ENCODE measurements at places on chromosomes 7 and 10. TPM values are rescaled to one million over a fixed set of nuclear protein-coding genes. Genes with fewer than 3 reads are reported as not detected.
A peak's percentile ranks its signal among the peaks of the same experiment; 100 is the strongest.

The HOXA6 gene
- not detected for total RNA-seq

DNA sequence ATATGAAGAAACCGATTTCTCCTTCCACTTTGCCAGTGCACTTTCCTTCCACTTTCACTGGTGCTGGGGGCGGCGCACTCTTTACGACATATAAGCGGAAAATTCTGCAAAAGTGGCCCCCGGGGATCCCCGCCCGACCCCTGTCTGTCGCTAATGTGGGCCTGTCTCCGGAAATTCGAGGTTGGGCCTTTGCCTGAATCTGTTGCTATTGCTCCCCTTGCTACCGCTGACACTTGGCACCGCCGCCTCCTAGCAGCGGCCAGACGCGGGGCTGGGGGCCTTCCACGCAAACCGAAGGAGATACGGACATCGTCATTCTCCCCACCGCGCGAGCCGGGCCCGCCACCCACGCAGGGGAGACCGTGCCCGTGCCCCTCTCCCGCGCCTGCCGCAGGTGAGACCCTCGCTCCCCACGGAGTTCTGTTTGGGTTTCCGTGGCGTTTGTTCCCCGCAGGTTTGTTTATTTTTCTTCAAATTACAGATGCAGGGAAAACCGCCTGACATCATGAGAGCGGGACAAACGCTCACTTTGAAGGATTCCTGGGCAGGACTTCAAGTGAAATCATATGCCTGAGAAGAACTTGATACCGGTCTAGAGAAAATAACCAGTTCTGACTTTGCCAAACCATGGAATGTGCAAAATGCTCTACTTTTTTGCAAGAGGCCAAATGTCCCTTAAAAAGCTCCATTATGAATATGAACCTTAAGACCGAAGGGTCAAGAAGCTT lies 5.0 kb downstream of the TWIST1 start:
- no peak for DNase-seq

- no peak for DNase-seq
Observed at GRCh38 chr10:5297466-5297865, 67.3 kb upstream of the UCN3 start.

GRCh38 chr10:86709396-86710185 lies 41.3 kb downstream of the LDB3 start:
- no peak for DNase-seq

DNA sequence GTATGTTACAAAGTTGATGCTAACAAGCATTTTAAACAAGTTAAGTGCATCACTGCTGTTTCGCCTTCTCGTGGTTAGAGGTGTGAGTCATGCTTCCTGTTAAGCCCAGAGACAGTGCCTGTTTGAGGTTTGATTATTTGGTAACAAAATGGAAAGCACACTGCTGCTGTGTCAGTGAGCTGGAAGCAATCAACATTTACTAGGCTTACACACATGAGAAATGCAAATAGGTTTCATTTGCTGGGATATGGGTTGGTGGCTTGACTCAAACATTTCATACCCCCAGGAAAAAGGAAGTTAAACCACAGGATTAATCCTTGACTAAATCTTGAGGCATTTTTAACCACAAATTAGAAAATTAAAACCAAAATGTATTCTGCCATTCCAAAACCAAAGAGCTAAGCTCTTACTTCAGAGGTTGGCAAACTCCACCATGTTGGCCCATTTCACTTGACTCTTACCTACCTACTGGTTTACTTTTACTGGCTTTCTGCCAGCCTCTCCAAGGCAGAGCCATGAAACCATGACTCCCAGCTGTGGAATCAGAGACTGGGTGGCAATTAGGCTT lies 139.2 kb downstream of the ETV1 start:
- DNase-seq: no peak

The ATRNL1 gene
- total RNA-seq: 45.7 TPM

DNA sequence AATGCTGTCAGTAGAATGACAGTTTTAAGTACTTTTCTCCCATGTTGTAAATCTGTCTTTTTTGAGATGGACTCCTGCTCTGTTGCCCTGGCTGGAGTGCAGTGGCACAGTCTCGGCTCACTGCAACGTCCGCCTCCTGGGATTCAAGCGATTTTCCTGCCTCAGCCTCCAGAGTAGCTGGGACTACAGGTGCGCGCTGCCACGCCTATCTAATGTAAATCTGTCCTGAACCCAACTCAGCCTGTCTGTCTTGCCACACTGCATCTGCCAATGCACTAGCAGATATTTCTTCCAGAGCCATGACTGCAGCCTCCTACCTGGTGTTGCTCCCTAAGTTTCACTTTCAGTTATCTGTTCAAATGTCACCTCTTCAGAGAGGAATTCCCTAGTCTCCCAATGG lies 264.1 kb downstream of the PHF14 start:
- no peak for DNase-seq

The PDE1C gene
- 7.6 TPM for total RNA-seq

DNA sequence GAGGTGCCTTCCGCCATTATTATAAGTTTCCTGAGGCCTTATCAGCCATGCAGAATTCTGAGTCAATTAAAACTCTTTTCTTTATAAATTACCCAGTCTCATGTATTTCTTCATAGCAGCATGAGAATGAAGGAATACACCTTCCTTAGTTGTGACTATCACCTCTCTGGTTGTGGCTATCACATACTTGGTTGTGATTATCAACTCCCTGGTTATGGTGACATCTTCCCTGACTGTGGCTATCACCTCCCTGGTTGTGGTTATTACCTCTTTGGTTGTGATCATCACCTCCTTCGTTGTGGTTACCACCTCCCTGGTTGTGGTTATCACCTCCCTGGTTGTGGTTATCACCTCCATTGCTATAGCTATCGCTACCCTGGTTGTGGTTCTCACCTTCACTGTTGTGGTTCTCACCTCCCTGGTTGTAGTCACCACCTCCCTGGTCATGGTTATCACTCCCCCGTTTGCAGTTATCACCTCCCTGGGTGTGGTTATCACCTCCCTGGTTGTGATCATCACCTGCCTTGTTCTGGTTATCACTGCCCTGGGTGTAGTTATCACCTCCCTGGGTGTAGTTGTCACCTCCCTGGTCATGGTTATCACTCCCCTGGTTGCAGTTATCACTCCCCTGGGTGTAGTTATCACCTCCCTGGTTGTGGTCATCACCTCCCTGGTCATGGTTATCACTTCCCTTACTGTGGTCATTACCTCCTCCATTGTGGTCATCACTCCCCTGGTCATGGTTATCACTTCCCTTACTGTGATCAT lies 105.9 kb downstream of the GPR26 start:
- DNase-seq: no peak

The REPIN1 gene
- 73.9 TPM for total RNA-seq

DNA sequence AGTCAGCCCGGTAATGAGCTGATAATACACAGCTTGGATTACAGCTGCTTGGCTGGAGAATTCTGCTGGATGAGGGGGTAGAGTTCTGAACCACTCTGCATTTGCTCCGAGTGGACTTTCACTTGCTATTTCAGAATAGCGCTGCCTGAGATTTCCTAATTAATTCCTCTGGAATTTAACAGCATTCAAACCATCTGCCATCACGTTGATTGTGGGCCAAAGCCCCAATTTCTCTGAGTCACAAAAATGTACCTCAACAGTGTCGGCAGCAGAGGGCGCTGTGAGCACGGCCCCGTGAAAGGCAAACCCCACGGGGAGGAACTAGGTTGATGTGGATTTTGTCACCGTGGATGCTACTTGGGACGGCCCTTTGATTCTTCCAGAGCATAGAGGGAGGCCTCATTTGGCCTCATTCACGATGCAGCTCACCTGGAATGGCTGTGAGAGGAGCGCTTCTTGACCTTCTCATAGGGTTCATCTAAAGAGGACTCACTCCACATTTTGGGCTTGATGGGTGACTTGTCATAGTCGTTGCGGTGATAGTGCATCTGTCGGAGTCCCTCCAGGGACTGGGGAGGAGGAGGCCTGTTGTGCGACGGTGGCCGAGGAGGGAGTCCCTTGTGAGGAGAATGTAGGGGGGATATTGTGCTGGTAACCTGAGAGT lies 73.3 kb downstream of the PRPF18 start:
- DNase-seq: peak; percentile 71

DNA sequence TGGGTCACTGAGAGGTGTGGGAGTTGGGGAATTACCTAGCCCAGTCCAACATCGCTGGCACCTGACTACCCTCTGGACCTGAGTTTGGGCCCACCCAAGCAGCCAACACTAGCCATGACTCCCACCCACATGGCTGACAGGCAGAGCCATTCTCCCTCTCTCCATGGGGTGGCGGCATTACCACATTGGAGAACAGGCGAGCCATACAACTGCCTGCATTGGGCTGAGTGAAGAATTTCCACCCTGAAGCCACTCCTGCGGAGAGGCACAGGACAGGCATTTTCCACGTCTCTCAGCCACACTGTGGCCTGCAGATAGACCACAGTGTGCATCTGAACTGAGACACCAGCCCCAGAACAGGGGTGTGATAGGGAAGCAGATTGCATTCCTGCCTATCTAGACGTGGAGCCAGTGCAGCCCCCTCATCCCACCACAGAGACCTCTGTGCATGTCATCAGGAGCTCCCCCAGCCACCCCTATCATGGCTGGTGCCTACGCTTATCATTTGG lies 58.2 kb upstream of the ANTXRL start:
- DNase-seq: peak; percentile 78

- DNase-seq: no peak
Observed at GRCh38 chr7:4444106-4444505, 238.0 kb upstream of the FOXK1 start.

DNA sequence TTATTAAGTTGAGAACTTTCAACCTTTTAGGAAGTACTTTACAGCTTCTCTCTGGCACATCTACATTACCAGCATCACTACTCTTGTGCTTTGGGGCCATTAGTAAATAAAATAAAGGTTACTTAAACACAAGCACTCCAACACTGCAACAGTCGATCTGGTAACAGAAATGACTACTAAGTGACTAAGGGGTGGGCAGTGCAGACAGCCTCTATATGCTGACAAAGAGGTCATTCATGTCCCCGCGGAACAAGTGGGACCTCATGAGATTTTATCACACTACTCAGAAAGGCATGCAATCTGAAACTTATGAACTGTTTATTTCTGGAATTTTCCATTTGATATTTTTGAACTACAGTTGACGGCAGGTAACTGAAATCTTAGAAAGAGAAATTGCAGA lies 111.3 kb upstream of the DNAJB12 start:
- DNase-seq: peak; percentile 24

DNA sequence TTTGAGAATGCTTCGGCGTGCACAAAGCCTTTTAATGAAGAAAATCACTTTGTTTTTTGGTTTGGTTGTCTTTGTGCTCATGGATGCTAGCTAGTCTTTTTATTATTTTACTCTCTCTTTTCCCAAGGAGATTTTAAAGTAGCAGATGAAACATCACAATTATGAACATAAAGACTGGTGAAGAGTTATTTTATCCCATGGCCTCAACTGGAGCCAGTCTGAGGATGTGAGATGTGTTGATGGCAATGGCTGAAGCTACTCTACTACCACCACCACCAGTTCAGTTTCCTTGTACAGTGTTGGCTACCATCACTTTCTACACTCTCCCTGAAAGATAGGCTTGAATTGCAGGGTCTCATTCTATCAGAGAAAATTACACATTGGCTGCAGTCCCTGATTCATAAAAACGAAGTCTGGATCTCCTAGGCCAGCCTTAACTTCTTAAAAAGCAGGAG lies 494 bp upstream of the HERC4 start:
- no peak for DNase-seq

The SUN3 gene
- total RNA-seq: 12.8 TPM

- DNase-seq: no peak
Observed at GRCh38 chr10:35789996-35790395, 147.9 kb upstream of the FZD8 start.

GRCh38 chr7:28988091-28988490 lies 30.0 kb upstream of the TRIL start:
- no peak for DNase-seq

GRCh38 chr7:7817748-7818147 lies 99.3 kb upstream of the RPA3 start:
- no peak for DNase-seq

- DNase-seq: peak; percentile 24
Observed at GRCh38 chr10:96833220-96834001, 1.3 kb downstream of the LCOR start.

The ZNF107 gene
- 9.4 TPM for total RNA-seq

GRCh38 chr10:95341716-95342130 lies 50.9 kb upstream of the PDLIM1 start:
- DNase-seq: no peak

- DNase-seq: peak; percentile 39
Observed at GRCh38 chr10:13913897-13914296, 327.1 kb downstream of the PRPF18 start.

The NPC1L1 gene
- 0.37 TPM for total RNA-seq

GRCh38 chr10:72173619-72174296 lies 42.1 kb upstream of the ANAPC16 start:
- DNase-seq: no peak

- DNase-seq: peak; percentile 27
Observed at GRCh38 chr10:102113956-102114857, 6.0 kb downstream of the LDB1 start.

GRCh38 chr7:108425714-108426275 lies 30.4 kb downstream of the NRCAM start:
- no peak for DNase-seq

- no peak for DNase-seq
Observed at GRCh38 chr7:115229401-115230105, 307.7 kb downstream of the MDFIC start.

GRCh38 chr7:97732565-97733275 lies 834 bp downstream of the TAC1 start:
- DNase-seq: no peak

GRCh38 chr10:45339894-45340293 lies 24.5 kb upstream of the OR13A1 start:
- DNase-seq: no peak

DNA sequence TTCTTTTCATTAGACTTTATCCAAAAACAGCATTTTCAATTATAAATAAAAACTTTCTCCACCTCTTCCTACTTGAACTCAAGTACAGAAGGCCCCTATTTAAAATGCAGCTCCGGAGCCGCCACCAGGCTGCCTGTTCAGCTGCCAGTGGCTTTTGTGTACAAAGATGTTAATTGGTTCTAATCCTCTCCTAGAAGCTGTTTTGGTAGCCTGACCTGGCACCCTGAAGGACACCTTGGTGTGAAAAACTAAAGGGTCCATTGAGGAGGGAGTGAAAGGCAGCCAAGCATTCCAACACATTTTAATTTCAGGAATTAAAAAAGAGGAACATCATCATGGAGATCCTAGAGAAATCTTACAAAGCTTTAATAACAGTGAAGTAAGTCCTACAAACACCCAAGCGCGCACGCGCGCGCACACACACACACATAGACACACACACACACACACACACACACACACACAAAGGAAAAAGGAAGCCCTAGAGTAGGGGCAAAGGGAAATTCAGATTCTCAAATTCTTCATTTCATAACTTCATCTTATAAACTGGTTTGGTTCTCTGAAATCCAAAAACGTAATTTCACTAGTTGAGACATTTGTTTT lies 41.4 kb downstream of the VAX1 start:
- DNase-seq: no peak

Data from testis (tissue), 5 donors.